ENCODE measurements at places on chromosomes 4 and X.

DNA sequence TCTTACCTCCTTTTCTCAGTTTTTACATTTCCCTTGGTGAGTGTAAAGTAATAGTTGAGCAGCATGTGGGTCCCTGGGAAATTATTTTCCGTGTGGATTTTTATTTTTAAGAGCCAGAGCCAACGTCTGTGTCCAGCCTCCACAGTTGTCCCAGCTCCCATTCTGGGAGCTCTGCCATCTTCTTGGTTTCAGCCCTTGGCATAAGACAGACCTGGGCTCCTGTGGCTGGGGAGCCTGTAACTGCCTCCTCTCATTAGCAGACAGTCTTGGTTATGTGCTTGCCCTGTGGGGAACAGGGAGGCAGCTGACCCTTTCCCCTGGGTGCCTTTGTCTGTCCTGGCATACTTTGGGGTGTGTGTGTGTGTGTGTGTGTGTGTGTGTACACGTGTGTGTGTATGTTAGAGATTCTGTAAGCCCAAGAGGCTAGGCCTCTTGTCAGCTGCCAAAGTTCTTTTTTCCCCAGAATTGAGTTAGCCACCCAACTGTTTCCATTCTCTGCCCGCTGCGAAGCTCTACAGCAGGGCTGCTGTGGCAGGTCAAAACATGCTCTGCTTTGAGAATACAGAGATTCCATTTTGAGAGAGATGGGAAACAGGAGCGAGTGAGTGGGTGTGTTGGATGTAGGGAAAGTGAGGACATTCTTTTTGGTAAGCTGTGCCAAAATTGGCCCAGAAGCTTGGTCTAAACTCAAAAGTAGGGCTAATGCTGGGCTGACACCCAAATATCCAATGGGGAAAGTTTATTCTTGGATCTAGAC lies 140.7 kb downstream of the TMEM164 start:
- DNase-seq = peak; percentile 64

- no peak for DNase-seq
Measured at GRCh38 chr4:78656968-78657445, 105.4 kb downstream of the ANXA3 start.

GRCh38 chr4:82715731-82716617 lies 82.6 kb downstream of the SCD5 start:
- DNase-seq = no peak

GRCh38 chr4:39910064-39910463 lies 67.6 kb downstream of the PDS5A start:
- no peak for DNase-seq

DNA sequence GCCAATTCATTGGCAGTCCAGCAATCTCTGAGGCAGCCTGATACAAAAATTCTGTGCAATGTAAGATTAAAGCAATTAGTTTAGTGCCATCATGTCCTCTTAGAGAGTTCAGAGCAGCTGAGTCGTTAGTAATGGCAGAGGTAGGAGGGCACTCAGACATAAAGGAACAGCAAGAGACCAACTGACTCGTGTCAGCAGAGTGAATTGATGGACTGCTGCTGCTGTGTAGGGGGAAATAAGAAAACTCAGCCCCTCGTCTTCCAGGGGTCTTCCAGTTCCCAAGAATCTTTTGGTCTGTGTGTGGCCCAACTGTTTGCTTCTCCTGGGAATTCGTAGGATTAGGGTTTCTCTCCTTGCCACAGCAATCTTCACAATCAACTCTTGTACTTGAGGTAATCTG lies 100.9 kb downstream of the TTC29 start:
- DNase-seq = no peak

DNA sequence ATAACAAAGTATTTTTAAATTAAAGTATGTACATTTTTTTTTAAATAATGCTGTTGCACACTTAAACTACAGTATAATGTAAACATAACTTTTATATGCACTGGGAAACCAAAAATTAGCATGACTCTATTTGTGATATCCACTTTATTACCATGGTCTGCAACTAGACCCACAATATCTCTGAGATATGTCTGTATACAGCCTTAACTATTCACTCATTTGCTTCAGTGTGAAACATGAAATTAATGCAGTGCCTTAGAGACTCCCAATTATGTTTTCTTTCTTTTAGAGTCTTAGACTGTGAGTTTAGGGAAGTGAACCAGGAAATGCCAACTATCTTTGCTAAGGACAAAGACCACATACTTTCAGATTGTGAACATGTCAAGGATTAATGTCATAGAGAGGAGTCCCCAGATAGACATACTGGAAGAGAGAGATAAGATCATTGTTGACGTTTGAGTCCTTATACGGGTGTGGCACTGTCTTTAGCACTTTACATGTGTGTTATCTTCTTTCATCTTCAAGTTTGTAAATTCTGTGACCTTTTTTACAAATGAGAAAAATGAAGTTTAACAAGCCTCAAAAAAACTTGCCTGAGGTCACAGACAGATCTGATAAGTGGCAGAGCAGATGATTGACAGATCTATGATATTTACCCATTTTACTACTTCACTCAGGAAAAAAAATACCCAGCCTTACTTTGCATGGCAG lies 23.2 kb downstream of the CXorf58 start:
- no peak for DNase-seq

DNA sequence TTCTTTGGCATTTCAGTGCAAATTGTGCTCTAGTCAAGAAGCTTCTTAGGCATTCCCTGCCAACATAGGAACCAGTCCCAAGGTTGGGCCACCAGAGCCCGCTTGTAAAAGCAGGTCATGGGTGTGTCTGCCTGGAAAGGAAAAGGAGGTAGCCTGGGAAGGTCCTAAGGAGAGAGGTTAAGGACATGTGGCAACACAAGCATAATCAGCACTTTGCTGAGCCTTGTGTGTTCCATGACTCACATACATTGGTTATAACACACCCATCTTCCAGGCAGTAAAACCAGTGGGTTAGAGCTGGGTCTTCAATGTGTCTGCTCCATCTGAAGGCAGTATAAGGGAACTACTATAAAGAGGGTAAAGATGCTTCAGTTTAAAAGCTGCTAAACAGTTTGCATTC lies 165.0 kb downstream of the FHIP1A start:
- DNase-seq = no peak

DNA sequence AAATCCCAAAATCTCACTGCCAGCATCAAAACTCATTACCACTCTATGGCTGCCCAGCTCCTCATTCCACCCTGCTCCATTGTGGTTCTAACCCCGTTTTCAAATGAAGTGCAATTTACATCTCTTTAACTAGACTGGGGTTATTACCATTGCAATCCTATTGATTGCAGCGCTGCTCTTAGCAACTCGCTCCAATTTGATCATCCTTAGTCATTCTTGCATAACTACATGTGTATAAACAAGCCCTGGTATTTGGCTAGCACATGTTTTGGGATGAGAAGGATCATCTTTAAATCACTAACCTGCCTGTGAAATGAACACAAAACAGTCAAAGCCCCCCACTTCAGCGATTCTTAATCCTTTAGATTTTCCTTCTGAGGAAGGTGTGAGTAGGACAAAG lies 340.1 kb upstream of the PPARGC1A start:
- DNase-seq = no peak

GRCh38 chr4:41432881-41433280 lies 105.1 kb upstream of the LIMCH1 start:
- DNase-seq = no peak

- DNase-seq = no peak
Measured at GRCh38 chr4:121551271-121551670, 145.5 kb downstream of the ANXA5 start.

DNA sequence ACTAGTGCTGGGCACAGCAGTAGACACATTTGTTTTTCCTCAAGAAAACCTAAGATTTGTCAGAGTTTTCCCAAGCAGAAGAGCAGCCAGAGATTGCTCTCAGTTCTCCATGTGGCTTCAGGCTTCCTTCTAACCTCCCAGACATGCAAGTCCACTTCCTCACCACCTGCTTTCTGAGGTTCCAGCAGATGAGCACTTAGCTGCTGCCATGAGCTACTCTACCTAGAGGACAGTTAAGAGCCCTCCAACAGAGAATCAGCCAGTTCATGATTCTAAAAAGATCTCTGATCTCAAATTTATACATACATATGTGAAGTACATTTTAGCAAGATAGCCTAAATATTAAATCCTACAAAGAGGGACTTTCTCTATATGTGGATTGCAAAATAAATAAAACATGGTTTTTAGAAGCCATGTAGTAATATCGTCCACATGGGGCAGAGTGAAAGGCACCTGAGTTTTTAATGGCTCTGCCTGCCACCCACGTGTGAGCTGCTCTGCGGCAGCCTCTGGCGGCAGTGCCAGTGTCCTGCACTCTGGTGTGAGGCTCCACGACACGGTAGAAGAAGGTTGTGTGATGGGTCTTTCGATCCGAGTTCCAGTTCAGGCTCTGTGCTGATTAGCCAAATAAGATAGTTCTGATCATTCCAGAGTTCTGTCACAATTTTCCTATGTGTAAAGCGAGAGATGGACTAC lies 10.3 kb downstream of the CYP4V2 start:
- no peak for DNase-seq

- DNase-seq = peak; percentile 50
Measured at GRCh38 chr4:54090804-54091623, 8.9 kb upstream of the GSX2 start.

- DNase-seq = no peak
Measured at GRCh38 chr4:37717576-37717975, 31.4 kb upstream of the RELL1 start.

DNA sequence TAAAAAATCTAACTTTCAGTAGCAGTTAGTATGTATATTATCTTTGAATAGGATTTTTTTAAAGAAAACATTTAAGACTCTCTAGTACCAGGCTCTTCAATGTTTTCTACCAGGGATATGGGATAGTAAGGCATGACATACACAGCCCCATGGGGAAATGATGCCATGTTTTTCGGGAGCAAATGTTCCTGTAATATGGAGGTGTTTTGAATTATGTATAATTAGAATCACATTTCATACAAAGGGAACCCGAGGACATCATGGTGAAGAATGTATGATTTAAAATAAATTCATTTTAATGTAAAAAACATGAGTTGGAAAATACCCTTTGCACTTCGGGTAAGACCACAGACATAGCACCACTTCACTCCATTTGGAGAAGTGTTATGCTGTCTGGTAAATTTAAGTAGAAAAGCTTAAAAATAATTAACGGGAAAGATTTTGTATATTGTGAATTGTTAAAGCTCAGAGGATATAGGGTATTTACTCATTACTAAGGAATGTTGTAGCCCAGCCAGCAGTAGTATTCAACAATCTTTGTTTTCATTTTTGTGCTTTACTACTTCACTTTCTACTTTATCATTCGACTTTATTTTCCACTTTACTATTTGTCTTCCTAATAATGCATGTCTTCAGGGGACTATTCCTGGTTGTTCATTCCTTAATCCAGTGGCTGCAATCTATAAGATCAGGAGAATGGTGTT lies 2050.7 kb downstream of the ARAP2 start:
- DNase-seq = no peak

- no peak for DNase-seq
Measured at GRCh38 chr4:79472693-79473438, 64.8 kb upstream of the GK2 start.

DNA sequence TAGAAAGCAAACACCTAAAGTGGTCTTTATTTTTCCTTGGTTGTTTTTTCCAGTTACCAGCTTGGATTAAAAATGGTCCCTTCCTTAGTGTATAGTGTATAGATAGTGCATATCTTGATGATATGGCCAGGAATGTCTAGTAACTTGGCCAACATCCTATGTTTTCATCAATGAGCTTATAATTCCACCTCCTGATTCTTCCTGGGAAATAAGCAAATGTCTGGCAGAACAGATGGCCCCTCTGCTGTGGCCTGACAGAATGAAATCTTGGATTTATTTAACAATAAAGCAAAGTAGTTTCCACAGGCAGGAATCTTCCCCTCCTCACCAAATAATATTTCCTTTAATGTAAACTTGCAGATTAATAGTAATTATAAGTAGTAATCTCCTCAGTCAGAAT lies 6.1 kb downstream of the SCARB2 start:
- DNase-seq = no peak

- no peak for DNase-seq
Measured at GRCh38 chr4:15077969-15078368, 75.7 kb downstream of the CPEB2 start.

GRCh38 chr4:68476191-68476590 lies 28.9 kb downstream of the TMPRSS11E start:
- no peak for DNase-seq

GRCh38 chrX:149720021-149720689 lies 8.3 kb downstream of the MAGEA11 start:
- no peak for DNase-seq

DNA sequence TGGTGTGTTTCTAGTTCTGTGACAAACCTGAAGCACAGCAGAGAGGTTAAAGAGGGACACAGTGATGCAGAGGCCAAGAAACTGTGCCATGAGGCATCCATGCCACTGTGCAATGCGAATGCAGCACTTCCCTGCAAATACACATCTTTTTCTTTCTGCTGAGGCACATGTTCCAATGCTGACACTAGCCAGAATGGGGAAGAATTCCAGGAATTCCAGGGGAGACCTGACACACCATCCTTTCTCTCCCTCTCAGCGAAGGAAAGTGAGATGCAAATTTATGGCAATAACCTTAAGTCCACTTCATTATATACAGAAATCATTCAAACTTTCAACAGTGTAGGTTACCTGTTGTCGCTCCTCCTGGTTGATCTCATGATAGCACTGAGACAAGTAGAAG lies 204.8 kb downstream of the LDB2 start:
- no peak for DNase-seq

- DNase-seq = no peak
Measured at GRCh38 chr4:95601356-95601755, 52.6 kb upstream of the UNC5C start.

DNA sequence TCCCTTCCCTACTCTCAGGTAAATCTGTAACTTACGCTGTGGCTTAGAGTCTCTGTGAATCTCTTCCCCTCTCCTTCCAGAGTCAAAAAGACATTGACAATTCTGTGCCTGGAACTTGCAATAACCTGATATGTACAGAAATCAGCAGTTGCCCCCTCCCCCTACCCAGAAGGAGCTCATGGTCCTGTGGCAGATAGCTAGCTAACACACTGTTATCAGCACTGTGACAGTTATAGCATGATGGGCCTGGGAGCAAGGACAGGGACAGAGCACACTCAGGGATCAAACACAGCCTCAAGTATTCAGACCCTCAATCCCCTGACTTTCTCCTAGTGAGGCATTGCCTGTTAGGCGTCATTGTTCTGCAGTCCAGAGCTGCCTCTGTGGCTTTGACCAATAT lies 18.7 kb upstream of the MAGEA10 start:
- DNase-seq = no peak
